AG04449 (cell line): ENCODE measurements at places on chromosomes 12 and 14.

DNA sequence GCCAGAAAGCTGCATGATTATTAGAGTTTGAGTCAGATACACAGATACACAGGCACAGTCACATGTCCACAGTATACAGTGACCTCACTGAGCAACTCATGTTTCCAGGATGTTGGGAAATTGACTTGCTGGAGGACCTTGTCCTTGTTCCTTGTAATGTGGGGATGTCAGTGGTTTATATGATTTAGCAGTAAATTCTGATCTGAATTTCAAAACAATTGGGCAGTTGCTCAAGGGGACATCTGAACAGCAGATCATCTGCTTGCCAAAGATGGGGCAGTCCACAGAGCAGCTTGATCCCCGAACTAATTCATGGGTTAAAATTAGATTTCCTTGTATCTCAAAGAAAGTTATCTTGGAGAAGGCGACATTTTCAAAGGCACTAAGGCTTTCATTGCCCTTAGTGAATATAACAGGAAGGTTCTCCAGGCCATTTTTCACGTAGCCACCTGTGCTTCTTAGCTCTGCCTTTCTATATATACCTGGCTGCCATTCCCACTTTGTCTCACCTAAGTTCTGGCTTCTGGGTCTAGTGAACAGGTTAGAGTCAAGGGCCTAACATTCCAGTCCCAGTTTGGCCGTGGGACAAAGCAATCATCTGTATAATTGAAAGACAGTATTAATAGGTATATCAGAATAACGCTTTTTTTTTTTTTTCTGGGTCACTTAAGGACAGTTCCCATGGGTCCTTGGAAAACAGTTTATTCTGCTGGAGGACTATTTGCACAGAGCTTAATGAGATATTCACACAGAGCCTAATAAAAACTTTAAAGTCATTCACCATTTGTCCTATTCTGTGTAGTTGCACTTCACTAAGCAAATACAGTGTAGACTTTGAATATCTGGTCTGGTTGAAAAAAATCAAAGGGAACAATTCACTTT is 64.9 kb upstream of the STRN3 start:
- DNase-seq, result peak; percentile 63

GRCh38 chr12:58309806-58310205 is 368.4 kb downstream of the ATP23 start:
- no peak for DNase-seq

DNA sequence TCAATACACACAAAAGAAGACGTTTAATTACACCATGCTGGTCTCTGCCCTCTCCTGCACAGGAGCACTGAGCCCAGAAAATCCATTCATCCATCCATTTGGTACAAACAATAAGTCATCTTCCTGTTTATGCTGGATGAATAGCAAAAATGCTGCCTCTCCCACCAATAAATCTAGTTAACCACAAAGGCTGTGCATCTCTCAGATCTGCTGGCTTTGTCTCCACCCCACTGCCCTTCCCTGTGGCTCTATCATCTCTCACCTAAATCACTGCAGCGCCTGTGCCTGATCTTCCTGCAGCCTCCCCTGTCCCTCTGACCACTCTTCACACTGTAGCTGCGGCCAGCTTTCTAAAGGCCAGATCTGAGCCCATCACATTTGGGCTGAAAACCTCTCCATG is 72.9 kb upstream of the DDX11 start:
- no peak for DNase-seq

- DNase-seq, result no peak
Measured at GRCh38 chr14:64705381-64706118, 1.3 kb downstream of the PLEKHG3 start.

DNA sequence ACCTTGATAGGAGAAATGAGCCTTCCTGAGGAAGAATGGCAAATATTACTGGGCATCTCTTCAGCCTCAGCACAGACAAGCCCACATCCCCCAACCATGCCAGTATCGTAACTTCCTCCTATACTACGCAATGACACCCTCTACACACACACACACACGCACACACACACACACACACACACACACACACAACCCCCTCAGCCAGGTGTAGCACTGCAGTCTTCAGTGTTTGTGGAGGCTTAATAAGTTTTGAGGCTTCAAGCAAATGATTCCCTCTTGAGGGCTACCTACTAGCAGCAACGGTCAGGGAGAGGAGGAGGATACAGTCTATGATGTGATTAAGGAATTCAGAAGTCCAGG is 1.6 kb downstream of the DGKA start:
- DNase-seq, result no peak
